ENCODE measurements at places on chromosomes 16 and 17.

- DNase-seq: no peak
These were observed 791 bp upstream of the C17orf75 start for GRCh38 chr17:32342603-32343325.

GRCh38 chr16:30949650-30950515 lies 1.0 kb downstream of the ORAI3 start:
- DNase-seq: peak; percentile 38

- no peak for DNase-seq
These were observed 19.4 kb upstream of the PLLP start for GRCh38 chr16:57303910-57304168.

- no peak for DNase-seq
These were observed 54.1 kb downstream of the VAC14 start for GRCh38 chr16:70746708-70747424.

GRCh38 chr17:31311526-31311925 lies 2.3 kb downstream of the EVI2B start:
- DNase-seq: no peak

DNA sequence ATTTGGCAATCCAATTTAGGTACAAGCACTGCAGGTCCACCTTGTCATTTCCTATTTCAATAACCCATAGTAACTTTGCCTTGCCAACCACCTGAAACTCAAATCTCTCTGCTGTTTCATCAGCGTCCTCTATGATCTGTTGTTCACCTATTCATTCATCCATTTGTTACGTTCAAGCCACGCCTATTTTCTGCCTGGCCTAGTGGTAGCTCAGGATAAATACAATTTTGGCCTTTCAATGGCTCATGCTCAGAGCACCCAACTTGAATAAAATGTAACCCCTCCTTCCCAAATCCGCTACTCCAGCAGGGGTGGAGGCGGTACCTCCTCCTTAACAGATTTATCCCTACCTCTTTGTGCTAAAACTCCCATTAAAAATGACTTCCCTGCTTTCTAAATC lies 3.6 kb upstream of the FBXO47 start:
- no peak for DNase-seq

DNA sequence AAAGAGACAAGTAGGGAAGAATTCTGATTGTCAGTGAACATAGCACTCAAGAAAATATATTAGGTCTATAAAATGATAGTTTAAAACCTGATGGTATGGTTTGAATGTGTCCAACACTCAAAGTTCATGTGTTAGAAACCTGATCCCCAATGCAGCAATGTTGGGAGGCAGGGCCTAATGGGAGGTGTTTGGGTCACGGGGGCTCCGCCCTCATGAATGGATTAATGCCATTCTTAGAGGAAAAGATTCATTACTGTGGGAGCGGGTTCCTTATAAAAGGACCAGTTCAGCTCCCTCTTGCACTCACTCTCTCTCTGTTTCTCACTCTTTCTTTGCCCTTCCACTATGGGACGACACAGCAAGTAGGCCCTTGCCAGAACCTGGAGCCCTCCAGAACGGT lies 41.5 kb upstream of the SLC47A1 start:
- no peak for DNase-seq

DNA sequence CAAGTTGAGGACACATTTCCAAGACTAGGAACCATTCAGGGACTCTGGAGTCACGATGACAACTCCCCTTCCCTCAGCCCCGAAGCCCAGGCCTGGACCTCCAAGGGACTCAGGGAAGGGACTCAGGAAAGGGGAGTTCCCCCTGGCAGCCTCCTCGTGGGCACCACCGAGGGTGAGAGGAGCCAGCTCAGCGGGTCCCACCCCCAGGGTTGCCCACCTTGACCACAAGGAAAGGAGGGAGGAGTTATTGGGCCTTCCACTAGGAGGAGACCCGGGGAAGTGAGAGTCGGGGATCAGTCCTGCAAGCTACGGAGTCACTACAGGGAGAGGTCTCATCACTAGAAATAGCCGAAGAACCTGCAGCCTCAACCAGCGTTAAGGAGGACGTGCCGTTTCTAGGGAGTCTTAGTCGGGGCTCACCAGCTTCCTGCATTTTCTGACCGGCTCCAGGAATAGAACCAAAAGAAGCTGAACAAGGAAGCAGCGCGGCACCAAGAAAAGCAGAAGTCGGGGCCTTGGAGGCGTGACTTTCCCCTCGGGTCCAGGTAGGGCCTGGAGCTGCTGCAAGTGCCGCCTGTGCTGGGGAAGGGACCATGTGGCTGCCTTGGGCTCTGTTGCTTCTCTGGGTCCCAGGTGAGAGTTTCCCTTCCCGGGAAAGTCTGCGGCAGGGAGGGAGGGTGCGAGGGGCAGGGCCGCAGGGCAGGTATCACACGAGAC lies at the start of gene CD300A:
Gene CD300A (plus strand): TSS at position 524 of the 717 bp plus-strand sequence. CDS start 70 bp downstream, at position 594.
- no peak for DNase-seq

GRCh38 chr17:77242118-77242851 lies 101.5 kb downstream of the SEC14L1 start:
- DNase-seq: no peak

DNA sequence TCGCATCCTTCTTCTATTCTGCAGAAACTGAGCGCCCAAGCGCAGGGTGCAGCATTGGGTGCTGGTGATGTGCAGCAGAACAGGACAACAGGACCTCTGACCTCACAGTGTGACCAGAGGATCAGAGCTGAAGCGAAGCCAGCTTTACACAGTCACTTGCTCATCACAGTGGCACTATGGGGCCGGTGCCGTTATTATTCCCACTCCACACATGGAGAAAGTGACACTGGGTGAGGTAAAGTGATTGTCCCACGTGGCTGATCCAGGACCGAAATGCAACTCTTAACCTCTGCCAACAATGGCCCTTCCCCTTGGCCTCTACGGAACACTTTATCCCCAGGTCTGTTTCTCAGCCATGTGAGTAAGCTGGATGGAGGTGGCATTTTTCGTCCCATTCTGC lies 171.2 kb downstream of the C16orf78 start:
- no peak for DNase-seq

DNA sequence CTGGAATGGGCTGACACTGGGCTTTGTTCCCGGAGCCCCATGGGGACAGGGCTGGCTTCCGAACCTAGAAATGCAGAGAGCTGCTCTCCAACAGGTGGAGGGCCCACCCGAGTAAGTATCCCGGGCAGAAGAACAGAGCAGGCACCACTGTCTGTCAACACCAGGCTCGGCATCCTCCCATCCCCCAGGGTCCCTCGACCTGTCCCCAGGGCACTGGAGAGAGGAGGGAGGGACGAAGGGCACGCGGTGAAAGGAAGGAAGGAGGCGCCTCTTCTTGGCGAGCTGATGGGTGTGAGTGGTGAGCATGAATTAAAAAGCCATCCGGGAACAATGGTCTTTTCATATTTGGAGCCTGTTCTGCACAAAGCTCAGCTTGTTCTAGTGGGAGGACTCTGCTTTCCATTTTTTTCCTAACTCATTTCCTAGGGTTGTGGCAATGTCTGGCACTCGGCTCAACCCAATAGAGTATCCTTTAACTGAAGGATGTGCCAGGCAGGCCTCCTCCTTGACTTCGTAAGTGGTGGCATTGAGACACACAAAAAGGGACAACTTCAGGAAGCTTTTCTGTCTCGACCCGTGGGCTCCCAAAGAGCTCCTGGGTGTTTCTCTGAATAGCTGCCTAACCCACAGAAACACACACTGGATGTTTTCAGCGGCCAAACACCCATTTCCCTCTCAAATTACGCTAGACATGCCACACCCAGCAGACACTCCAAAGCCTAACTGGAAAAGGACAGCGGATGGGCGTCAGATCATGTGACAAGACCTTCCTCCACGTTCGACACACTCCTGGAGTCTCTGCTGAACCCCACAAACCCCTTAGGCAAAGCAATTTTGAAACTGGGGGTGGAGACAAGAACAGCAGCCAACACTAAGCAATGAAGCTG lies 47.7 kb downstream of the ZFHX3 start:
- peak; percentile 53 for DNase-seq

DNA sequence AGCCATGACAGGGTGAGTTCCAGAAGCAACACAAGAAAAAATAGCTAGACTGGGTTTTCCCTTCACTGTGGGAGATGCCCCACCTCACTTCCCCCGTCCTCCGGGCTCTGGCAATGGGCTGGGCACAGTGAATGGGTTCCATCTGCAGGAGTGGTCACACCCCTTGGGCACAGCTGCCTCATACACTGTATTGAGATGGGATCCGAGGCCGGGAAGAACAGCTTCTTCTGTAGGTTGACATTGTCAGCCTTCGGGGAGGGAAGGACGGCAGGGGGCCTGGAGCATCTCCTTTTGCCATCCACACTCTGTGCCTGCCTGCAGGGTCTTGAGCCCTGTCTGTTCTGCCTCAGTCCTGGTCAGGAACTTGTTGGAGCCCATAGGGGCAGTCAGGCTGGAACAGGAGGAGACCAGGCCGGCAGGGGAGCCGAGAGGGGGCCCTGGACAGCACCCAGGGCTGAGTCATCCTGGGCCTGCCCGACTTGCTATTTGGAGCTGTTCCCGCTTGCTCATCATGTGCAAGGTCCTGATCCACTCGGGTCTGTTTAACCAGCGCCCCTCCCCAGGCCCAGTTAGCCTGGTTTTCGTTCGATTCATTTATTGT lies 286.7 kb downstream of the SEC14L1 start:
- DNase-seq: no peak

DNA sequence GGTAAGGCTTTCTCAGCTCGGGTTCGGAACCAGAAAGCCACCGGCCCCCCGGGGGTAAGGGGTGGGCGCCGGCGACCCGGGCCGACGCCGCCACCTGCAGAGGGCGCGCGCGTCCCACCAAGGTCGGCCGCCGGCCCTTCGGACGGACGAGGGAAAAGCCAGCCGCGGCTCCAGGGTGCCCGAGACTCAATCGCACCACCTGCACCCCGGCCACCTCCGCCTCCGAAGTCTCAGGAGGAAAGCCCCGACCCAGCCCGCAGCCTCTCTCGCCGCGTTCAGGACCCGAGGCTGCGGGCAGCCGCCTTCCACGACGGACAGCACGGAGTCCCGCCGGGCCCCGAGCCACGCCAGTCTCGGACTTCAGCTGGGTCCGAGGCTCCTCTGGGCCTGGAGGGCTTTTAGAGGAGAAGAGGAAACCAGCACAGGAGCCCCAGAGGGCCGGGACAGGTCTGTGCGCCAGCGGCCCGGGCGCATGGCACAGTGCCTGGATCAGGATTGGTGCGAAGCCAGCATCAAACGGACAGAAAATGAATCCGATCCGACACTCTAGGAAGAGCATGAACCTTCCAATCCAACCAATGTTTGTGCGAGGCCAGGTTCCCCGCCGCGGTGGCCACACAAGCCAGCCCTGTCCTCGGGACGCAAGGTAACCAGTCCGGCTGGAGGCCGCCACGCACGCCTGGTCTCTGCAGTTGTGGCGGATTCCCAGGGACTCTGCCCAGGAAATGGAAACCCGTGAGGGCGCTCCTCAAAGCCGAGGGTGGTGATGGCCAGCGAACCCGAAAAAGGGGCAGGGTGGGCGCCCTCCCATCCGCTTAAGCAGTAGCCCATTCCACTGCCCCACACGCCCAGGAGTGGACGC lies 6.7 kb downstream of the CBX8 start:
- no peak for DNase-seq

DNA sequence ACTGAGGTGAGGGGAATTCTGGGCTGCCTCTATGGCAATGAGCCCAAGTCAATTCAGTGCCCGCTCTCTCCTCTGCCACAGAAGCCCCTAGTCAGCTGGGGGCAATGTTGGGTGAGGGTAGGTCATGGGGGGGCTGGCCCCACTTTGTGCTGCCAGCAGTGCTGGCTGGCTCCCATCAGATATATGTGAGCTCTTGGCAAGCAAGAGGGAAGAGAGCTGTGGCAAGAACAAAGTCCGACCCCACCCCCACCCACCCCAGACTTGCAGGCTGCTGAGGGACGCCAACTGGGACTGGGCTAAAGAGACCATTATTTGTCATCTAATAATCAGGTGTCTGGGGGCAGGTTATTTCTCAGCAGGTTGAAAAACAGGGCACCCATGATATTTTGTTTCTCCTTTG lies 89.4 kb downstream of the YPEL2 start:
- no peak for DNase-seq

DNA sequence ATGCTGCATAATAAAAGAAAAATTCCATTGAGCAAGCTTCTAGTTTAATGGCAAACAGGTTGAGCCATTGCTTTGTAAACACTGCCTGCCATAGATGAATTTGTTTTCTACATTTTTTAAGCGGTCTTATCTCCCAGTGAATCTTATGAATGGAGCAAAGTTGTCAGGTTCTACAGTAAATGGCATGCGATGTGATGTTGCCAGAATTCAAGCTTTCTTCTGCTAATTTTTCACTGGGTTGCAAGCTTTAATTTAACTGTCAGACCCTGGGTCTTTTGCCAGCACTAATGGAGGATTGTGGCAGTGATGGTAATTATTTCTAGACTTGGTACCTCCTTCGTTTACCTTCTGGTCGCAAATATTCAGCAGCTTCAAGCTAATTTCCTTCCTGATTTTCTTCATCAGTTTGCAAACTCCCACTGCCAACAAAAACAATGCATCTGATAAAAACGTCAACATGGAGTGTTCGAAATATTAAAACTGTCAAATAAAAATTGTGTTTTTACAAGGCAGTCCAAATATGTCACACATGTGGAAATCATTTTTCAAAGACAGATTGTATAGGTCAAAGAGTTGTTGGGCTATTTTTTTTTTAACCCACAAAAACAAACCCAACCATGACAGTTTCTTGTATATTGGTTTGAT lies 274.2 kb upstream of the ERCC4 start:
- no peak for DNase-seq

DNA sequence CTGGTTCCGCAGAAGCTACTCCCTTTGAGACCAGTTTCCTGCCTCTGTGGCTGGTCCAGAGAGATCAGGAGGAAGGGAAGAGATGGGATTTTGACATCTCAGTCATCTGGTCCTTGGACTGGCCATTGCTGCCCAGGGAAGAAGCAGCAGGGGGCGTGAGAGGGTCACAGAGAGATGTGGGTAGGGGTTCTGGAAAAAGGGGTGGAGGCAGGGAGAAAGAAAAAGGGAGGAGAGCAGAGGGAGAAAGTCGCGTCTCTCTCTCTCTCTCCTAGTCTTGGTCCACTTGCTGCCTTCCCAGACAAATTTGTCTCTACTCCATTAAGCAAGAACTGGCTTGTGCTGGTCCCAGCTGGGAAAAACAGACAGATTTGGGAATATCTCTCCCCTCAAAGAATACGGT lies 4.4 kb downstream of the SHBG start:
- no peak for DNase-seq

DNA sequence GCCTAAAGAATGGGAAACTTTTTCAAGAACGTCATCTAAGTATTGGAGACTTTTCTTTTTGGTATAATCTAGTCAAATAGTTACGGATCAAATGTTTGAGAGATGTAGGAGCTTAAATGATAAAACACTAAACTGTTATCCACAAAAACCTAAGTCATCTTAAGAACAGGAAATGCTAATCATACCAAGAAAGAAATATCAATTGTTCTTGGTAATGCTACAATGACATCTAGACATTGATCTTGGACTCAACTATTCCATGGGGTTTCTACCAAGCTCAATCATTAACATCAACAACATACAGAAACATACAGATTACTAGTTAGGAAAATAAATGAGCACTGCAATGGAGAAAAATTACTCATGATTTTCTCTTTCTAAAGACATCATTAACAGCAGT lies 3.8 kb downstream of the NUDT21 start:
- DNase-seq: no peak

GRCh38 chr17:78019367-78019975 lies 61.0 kb downstream of the TNRC6C start:
- DNase-seq: no peak

- no peak for DNase-seq
These were observed 250.6 kb downstream of the UTP18 start for GRCh38 chr17:51510940-51511339.

GRCh38 chr17:28711723-28712031 lies at the start of gene PROCA1:
Gene PROCA1, minus strand, starts transcription at chr17:28711888. Its CDS starts 228 bp downstream, at chr17:28711660.
- DNase-seq: no peak

GRCh38 chr17:42818379-42818778 lies 5.7 kb downstream of the BECN1 start:
- no peak for DNase-seq

Measured in amygdala (tissue), 56 donors.